CD4-positive, alpha-beta T cell treated with Interleukin-4 for 4 hours (primary cell): ENCODE measurements at places on chromosomes 1 and 21.

DNA sequence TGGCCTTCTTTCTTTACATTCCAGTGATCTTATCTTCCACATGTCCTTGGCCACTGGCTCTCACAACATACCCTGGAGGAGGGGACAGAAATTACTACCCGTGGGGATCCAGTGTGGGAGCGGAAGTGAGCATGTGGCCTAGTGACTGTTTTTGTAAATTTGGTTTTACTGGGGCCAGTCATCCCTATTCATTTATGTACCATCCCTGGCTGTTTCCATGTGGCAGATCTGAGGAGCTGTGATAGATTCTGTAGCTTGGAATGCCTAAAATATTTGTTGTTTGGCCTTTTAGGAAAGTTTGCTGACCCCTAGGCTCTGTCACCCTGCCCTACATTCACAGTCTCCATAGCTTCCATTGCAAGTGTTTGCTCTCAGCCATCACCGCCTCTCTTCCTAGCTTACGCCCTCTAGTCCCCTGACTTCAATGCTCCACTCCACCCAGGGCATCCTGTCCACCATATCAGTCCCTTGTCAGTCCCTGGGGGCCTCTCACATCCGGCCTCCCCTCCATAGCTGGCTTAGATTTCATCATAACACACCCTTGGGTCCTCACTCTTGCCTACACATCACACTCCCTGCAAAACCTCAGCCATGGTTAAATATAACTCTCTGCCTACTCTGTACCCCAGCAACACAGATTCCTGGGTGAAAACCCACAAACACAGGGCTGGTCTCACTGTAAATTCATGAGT lies 25.8 kb downstream of the DHCR24 start:
- DNase-seq = no peak

DNA sequence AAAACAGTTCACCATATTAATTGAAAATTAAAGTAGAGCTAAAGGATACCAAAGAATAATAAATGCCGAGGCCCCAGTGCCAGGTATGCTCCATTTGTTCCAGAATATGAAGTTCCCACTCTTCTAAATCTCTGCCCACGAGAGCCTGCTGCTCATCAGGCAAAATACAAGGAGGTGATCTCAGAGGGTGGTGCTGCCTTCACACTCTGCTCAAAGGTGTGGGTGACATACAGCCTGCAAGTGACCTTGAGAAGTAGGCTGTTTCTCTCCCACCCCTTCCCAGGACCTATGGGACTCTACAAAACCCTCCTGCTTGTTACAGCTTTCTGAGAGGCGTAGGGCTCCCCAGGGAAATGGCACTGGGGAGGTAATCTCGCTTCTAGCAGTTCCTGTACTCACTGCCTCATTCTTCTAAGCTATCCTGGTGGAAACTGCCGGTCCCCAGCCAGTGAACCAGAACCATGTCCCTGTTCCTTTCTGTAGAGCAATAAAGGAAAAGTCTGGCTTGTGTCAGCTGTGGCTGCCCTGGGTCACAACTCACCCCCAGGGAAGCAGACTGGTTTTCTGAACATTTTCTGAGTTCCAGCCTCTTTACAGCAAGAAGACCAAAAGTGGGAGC lies 26.9 kb upstream of the DPT start:
- no peak for DNase-seq

DNA sequence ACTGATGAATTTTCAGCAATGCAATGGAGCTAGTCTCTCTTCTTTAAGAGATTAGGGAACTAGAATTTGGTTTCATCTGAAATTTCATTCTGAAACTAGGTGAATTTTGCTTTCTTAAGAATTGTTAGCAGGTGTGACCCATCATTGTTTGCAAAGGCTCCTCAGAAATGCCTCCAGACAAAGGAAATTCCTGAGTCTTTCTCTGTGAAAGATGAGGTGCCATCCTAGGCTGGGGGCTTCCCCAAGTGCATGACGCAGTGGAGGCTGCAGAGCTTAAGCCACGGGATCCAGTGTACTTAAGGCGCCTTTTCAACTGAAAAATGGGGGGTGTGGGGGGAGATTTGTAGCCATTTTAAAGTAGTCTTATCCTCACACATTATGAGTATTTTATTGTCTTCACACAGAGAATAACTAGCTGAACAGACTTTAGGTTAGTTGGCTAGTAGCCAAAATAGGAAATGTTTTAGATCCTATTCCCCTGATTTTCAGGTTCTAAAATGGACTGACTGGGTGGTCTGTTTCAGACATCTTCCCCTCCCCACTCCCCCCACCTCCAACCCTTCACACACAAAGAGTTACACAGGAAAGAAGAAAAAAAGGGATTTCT lies 202.0 kb downstream of the NFIA start:
- DNase-seq = no peak

GRCh38 chr21:34280389-34280795 lies 83.4 kb upstream of the KCNE2 start:
- no peak for DNase-seq

GRCh38 chr1:207156095-207156494 lies 52.1 kb downstream of the C4BPA start:
- DNase-seq = no peak

DNA sequence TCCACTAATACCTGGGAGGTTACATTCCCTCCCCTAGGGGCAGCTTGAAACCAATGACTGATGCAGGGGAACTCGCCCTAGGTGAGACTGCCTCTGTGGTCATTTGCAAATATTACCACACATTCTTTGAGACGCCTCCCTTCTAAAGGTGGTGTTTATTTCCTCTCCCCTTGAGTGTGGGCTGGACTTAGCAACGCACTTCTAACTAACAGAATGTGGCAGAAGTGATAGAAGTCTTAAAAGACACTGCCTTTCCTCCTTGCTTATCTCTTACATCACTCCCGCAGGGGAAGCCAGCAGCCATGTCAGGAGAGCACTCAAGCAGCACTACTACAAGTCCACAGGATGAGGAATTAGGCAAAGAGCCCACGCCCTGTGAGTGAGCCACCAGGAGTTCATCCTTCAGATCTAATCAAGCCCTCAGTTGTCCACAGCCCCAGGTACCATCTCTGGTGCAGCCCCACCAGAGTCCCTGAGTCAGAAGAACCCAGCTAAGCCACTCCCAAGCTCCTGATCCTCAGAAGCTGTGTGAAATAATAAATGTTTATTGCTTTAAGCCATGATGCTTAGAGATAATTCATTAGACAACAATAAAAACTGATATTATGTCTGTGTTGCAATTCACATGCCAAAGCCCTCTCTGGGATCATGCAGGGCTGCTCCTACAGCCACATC lies 14.8 kb upstream of the MATN1 start:
- DNase-seq = no peak

DNA sequence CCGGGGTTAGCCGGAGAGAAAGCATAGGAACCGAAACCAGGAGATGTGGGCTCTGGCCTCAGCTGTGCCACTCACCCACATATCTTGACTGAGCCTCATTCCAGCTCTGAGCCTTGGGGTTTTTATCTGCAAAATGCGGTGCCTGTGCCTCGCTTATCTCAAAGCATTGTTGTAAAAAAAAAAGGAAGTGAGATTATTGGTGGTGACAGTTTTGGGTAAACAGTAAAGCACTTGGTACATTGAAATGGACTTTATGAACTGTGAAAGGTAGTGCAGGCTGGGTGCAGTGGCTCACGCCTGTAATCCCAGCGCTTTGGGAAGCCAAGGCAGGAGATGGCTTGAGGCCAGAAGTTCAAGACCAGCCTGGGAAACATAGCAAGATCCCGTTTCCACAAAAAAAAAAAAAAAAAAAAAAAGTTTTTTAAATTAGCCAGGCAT lies 3.8 kb downstream of the PTAFR start:
- DNase-seq = peak; percentile 23

GRCh38 chr1:158604968-158605367 lies at the start of gene OR10Z1:
OR10Z1 (plus strand) TSS chr1:158605268; CDS start chr1:158606439, 1,171 bp downstream.
- DNase-seq = no peak

GRCh38 chr1:90048043-90048442 lies 53.1 kb downstream of the ZNF326 start:
- DNase-seq = no peak

DNA sequence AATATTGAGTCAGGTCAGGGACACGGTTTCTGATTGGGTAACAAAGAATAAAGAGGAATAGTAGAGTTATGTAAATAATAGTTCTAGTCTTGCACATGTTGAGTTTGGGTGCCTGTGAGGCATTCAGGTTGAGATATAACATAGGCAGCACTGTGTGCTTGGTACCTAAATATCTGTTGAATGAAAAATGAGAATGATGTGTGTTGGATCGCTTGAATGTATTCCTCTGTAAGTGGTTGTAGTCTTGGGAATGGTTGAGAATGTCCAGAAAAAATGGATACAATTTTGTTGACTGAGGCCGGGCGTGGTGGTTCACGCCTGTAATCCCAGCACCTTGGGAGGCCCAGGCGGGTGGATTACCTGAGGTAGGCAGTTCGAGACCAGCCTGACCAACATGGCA lies 116.3 kb upstream of the HNRNPU start:
- no peak for DNase-seq

GRCh38 chr1:233689017-233689747 lies 75.3 kb downstream of the KCNK1 start:
- no peak for DNase-seq

DNA sequence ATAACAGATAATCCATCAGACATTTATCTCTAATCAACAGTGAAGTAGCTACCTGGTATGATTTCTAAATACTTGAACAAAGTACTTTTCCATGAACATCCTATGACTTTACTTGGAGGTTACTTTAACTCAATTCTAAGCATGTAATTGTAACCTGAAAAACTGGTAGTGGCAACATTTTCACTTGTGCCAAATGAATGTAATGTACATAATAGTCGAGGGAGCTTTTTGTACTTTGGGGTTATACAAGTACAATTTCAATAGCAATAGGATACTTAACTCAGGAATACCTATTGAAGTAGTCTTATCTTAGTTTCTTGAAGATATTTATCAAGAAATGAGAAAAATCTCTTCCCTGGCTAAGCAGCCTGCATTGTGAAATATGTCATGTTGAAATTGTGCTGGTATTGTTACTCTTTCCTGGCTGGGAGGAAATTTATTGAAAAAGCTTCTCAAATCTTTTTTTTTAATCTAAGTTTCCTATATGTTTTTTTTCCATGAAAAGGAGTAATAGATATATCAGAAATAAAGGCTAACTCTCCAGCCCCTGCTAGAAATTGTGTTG lies 33.7 kb upstream of the CACYBP start:
- DNase-seq = no peak

GRCh38 chr1:36775716-36776115 lies 258.6 kb downstream of the GRIK3 start:
- no peak for DNase-seq

GRCh38 chr1:63824451-63824850 lies 50.6 kb downstream of the ROR1 start:
- DNase-seq = no peak

DNA sequence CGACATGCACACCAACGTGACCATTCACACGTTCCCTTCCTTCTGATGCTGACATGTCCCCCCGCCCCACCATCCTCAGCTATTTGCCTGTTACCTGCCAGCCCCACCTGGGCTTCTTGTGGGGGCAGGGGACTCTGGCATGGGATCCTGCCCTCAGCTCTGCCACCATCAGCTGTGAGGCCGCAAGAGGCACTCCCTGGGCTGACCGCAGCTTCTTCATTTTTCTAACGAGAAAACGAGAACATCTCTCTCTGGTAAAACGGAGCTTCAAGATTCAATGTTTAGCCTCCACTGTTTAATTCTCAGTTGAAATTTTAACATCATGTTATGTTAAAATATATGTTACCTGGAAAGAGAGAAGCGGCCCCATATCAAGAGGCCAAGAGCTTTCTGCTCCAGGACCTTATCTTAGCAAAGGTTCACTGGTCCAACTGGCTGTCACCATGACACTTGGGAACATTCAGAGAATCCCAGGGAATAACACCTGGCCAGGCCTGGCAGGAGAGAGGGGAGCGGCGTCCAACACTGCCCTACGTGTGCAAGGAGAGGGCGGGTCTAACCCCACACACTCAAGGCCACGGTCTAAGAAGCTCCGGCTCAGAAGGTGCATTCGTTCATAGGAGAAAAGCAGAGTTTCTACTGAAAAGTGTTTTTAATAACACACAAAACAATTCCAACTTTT lies 51.3 kb downstream of the HLCS start:
- no peak for DNase-seq

DNA sequence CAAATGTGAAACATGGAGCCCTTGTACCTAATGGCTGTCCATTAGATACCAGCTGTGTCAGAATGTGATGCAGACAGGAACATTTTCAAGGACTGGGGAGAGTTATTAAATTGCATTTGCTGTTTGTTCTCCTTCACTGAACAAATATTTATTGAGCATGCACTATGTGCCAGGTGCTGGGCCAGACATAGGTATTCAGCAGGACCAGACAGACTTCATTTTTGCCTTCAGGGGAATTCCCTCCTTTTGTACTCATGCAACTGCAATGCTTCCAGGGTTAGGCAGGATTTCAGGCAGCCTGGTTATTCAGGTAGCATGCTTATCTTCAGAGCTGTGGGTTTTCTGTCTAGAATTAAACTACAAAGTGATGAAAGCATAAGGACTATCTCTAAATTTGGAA lies 64.2 kb upstream of the SMYD2 start:
- no peak for DNase-seq

DNA sequence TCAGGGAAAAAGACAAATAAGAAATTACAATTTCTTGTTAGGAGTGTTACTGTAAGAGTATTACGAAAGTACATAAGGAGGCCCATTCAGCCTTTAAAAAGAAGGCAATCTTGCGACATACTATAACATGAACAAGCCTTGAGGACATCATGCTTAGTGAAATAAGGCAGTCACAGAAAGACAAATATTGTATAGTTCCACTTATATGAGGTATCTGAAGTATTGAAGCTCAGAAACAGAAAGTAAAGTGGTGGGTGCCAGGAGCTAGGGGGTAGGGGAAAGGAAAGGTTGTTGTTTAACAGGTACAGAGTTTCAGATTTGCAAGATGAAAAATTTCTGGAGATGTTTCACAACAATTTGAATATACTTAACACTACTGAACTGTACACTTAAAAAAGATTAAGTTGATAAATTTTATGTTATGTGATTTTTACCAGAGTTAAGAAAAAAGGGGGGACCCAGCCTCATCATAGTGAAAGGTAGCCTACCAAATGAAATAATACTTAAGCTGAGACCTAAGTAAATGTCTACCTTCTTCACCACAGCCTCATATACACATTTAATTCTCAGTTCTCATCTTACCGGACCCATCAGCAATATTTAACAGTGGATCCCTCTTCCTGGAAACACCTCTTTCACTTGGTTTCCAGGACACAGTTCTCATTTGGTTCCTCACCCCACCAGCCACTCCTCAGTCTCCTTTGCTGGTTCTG lies 19.5 kb downstream of the USP24 start:
- no peak for DNase-seq

DNA sequence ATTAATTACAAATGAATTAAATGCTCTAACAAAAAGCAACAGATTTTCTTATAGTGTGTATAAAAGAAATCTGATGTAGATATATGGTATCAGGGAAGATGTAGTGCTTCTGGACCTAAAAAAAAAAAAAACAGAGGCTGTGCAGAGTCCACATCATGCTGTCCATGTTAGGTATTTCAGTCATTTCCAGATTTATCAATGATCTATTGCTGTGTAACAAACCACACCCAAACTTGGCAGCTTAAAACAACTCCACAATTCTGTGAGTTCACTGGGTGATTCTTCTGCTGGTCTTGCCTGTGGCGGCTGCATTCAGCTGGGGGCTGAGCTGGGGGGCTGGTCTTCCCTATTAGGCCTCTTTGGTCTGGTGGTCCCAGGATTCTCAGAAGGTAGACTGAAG lies 52.3 kb upstream of the C1orf146 start:
- DNase-seq = no peak
